ENCODE measurements at places on chromosomes 2 and 18. TPM values are rescaled to one million over a fixed set of nuclear protein-coding genes. Genes with fewer than 3 reads are reported as not detected.

DNA sequence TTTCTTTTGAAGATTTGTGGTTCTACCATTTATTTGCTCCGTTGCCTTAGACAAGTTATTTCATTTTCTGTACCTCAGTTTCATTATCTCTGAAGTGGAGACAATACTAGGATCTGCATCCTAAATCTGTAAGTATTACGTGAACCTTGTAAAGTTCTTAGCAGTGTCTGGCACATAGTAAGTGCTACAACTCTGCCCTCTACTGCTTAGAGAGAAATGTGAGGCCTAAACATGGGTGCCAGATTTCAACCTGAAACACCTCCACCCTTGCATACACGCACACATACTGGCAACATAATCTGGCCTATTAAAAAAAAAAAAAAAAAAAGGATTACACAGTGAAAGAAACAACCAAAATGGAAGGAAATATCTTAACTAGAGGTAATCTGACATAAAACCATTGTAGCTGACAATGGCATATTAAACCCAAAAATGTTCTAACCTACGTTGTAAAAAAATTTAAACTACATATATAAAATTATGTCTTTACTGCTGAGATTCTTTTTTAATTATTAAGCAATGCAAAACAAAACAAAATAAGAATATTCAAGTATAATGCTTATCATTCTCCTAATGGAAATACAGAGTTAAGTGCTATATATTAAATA is 132.6 kb downstream of the MAP2 start:
- no peak for DNase-seq

GRCh38 chr2:176140513-176141317 is 10.6 kb upstream of the HOXD4 start:
- DNase-seq: peak; percentile 93

INPP5D gene
- 8.9 TPM for polyA plus RNA-seq

HOXD13 gene
- polyA plus RNA-seq: not detected

MAIP1 gene
- 20.1 TPM for polyA plus RNA-seq

TUBA3D gene
- 0.56 TPM for polyA plus RNA-seq

- DNase-seq: no peak
Measured at GRCh38 chr2:210919128-210919527, 362.7 kb downstream of the CPS1 start.

DNA sequence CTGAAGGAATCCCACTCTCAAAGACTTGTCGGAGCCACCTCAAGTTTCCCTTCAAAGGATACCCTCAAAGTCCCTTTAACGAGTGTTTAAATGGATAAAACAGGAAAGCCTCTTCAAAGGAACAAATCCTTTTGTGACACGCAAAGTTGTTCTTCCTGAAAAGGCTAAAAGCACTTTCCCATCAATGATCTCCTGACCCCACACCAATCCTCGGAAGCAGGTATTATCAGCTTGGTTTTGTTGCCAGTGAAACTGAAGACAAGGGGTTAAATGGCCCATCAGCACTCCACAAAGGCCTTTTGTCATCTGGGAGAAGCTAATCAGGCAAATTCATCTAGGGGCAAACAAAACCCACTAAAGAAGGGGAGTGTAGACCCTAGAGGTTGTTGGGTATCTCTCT is 418.0 kb upstream of the ID2 start:
- no peak for DNase-seq

DNA sequence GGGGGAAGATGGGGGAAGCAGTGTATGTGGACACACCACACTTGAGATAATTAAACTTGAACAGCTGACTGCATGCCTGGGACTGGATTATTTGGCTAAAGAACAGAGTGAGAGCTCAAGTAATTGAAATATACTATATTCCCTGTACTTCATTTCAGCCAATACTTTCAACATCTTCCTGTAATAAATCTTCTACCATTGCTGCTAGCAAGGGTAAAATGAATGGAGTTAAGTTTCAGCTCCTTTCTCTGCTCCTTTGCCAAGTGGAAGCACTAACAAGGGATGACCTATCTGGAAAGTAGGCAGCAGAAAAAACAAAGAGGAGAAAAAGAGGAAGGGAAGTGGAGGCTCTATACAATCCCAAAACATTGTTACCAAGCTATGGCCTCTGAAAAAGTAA is 50.9 kb downstream of the MMADHC start:
- DNase-seq: no peak

- DNase-seq: no peak
Measured at GRCh38 chr2:127146820-127147502, 40.0 kb upstream of the BIN1 start.

GRCh38 chr2:203330434-203330833 is 2.2 kb downstream of the ABI2 start:
- DNase-seq: no peak

DNA sequence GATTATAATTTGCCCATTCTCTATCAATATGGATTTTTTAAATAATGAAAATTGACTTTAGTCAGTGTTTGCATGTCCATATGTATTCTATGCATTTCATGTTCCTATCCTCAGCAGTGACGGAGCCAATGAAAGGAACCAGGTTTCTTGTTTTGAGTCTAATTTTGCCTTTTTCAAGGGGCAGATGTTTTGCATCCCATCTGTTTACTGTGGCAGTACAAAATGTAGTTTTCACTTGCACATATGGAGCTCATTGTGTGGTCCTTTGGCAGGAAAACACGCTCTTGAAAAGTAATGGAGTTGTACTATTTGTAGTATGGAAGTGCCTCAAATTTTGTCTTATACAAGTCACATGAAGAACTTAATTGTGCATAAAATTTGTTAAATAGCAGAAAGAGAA is 127.8 kb downstream of the AGPS start:
- peak; percentile 35 for DNase-seq

- no peak for DNase-seq
Measured at GRCh38 chr2:111054791-111055691, 65.7 kb upstream of the BCL2L11 start.

GRCh38 chr18:31454066-31454708 is 6.6 kb downstream of the DSG3 start:
- DNase-seq: no peak

DNA sequence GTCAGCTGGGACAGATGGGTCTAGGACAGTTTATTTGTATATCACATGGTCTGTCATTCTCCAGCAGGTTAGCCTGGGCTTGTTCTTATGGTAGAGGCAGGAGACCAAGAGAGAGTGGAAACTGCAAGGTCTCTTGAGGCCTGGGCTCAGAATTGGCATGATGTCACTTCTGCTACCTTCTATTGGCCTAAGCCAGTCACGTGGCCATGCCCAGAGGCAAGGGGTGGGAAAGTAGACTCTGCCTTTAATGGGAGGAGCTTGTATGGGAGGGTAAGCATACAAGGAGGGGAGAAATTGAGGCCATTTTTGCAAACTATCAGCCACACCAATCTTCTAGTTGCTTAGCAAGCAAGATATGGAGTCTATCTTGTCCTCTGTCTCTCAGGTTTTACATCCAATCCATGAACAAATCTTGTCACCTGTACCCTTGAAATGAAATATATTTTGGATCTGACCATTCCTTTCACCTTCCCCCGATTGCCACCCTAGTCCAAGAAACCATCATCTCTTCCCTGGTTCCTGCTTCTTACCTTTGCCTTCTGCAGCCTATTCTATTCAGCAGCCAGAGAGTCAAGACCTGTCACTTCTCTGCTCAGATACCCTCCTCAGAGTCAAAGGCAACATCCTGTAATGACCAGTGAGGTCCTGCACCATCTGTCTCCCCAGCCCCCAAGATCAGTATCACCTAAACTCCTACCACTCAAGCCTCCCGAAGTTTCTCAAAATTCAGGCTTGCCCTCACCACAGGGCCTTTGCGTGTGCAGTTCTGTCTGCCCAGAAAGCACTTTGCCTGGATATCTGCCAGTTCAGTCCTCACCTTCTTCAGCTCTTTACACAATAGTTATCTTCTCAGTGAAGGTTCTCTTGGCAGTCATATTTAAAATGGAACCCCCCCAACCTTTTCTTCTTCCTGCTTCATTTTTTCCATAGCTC is 240.0 kb downstream of the LOXHD1 start:
- no peak for DNase-seq

DNA sequence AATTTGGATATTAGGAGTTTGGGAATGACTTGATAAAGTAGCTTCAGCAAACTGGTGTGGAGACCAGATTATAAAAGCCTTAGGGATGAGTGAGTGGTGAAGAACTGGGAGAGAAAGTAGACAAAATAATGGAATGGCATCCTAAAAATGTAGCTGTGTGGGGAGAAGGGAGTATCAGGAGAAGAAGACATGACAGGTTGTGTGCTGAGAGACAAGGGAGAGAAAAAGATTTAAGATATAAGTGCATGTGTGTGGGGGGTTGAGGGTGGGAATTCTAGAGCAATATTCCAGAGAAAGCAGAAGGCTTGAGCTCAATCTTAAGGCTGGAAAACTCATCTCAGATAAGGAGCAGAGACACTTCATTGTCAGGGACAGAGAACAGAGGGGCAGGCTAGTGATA is 159.5 kb downstream of the HNMT start:
- no peak for DNase-seq

DNA sequence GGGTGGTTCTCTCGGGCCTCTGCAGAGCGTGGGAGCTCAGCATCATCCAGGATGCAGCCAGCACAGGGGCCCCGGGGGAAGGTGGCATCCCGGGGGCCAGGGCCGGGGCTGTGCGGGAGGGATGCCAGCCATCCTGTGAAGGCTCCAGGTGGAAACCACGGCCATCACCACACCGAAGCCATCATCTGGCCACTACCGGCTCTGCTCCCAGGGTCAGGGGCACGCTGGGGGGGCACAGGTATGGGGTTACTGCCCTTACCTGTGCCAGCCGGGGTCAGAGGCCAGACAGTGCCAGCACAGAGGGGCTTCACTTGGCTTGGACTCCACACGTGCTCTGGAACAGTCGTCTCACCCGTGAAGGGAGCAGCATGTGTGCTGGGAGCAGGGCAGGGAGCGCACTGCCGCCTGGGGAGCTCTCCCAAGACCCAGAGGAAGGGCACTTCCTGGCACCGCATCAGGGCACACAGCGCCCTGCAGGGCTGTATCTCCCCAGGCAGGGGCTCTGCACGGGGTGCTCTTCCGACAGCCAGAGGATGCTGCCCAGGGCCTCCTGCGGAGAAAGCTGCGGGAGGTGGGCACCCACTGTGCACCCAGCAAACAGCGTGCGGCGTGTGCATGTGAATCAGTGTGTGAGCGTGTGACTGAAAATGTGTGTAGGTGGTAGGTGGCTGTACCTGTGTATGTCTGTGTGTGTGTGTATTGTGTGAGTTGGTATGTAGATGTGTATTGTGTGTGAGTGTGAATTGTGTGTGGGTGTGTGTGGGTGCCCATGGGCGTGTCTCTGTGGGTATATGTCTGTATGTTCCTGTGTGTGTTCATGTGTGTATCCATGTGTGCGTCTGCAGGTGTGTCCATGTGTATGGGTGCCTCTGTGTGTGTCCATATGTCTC is 75.0 kb downstream of the PTGR3 start:
- no peak for DNase-seq

GRCh38 chr18:25759111-25759510 is 331.3 kb downstream of the SS18 start:
- no peak for DNase-seq

GRCh38 chr2:85132834-85133637 is at the start of gene TCF7L1:
Gene TCF7L1 (plus strand): TSS chr2:85133392. CDS start chr2:85133685, 293 bp downstream.
- peak; percentile 95 for DNase-seq

DNA sequence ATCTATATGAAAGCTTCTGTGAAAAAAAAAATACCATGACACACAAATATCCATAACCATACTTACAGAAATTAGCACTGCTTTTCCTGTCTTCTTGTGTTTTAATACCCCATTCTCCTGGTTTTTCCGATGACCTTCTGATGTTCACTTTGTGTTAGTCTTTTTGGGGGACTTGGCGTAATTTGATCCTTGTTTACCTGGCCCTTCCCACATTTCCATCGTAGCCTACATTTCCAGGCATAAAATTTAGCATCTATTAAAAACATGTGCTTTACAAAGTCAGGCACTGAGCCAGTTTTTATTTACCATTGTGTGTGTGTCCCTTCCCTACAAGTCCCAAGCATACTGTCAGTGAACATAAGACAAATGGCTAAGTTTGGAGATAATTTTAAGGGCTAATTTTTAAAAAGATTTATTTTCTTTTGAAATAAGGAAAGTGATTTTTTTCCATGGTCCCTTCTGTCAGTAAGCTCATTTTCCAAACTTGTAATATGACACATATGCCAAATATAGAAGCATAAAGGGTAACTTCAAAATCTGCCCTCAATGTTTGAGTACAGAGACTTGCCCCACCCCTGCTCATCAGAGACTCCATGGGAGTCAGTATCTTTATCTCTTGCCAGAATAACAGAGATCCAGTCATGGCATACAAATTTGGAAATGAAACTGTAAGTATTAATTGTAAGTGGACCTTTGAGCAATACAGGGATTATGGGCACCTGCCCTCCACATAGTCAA is 27.3 kb downstream of the SESTD1 start:
- DNase-seq: no peak

GRCh38 chr2:171521361-171522051 is 768 bp upstream of the CYBRD1 start:
- peak; percentile 15 for DNase-seq

- DNase-seq: no peak
Measured at GRCh38 chr2:62506421-62506750, 391 bp upstream of the TMEM17 start.

Measured in hindlimb muscle (tissue), 1 donor.